ENCODE measurements at places on chromosomes 4 and X. TPM values are rescaled to one million over a fixed set of nuclear protein-coding genes. Genes with fewer than 3 reads are reported as not detected.

Gene ASIC5
- not detected for polyA plus RNA-seq

Gene FAT4
- 10.8 TPM for polyA plus RNA-seq

Gene GLRB
- polyA plus RNA-seq, result 10.4 TPM

Gene KIAA1210
- not detected for polyA plus RNA-seq

Gene CFAP99
- polyA plus RNA-seq, result not detected

Gene CT47B1
- polyA plus RNA-seq, result not detected

Gene LARP1B
- polyA plus RNA-seq, result 13.6 TPM

Gene SERPINA7
- not detected for polyA plus RNA-seq

Gene POU3F4
- polyA plus RNA-seq, result not detected

Gene NXF2B
- not detected for polyA plus RNA-seq

Gene PLXNB3
- 1.9 TPM for polyA plus RNA-seq

Gene TSC22D3
- 9.7 TPM for polyA plus RNA-seq

Gene OTUD6A
- polyA plus RNA-seq, result not detected

Gene TLL1
- 2.7 TPM for polyA plus RNA-seq

Gene DMD
- 3.6 TPM for polyA plus RNA-seq

Data from fibroblast of lung (primary cell).